ENCODE measurements at places on chromosomes 13 and 19. TPM values are rescaled to one million over a fixed set of nuclear protein-coding genes. Genes with fewer than 3 reads are reported as not detected.

Gene MARK4
- 12.3 TPM for total RNA-seq

Gene LNX2
- 9.9 TPM for total RNA-seq

Gene RFPL4A
- total RNA-seq, result not detected

Gene ITPKC
- 11.9 TPM for total RNA-seq

Gene CYP4F8
- total RNA-seq, result not detected

Gene CYP4F12
- 0.70 TPM for total RNA-seq

Gene NANOS3
- not detected for total RNA-seq

Gene GPR183
- total RNA-seq, result not detected
